ENCODE measurements at places on chromosomes 1 and 21.

DNA sequence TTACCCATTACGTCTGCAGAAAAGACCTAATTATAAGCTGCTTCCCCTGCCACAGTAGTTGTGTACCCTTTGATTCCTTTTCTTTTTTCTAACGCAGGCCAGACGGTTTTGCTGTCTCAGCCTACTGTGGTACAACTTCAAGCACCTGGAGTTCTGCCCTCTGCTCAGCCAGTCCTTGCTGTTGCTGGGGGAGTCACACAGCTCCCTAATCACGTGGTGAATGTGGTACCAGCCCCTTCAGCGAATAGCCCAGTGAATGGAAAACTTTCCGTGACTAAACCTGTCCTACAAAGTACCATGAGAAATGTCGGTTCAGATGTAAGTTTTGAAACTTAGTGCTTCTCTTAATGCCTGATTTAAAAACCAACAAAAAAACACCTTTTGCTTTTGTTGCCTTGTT is 35.8 kb downstream of the ATF6 start:
- no peak for DNase-seq

GRCh38 chr1:92940541-92940940 is 20.7 kb downstream of the DIPK1A start:
- no peak for DNase-seq

DNA sequence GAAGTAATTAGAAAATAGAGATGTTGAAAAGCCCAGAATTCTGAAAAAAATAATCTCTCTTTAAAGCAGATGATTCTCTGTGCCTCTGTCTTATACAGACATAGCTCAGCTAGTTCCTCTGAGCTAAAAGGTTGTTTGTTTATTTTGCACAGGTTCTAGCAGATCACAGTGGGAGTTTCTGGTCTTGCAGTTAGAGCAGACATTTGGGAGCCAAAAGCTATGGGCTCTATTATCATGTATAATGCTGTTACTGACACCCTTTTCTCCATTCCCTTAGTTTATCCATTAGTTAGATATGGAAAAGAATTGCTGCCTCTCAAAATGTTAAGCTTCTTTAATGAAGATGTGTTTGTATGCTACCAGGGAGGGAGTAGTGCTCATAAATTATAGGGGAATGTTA is 20.5 kb upstream of the CD55 start:
- DNase-seq = no peak

DNA sequence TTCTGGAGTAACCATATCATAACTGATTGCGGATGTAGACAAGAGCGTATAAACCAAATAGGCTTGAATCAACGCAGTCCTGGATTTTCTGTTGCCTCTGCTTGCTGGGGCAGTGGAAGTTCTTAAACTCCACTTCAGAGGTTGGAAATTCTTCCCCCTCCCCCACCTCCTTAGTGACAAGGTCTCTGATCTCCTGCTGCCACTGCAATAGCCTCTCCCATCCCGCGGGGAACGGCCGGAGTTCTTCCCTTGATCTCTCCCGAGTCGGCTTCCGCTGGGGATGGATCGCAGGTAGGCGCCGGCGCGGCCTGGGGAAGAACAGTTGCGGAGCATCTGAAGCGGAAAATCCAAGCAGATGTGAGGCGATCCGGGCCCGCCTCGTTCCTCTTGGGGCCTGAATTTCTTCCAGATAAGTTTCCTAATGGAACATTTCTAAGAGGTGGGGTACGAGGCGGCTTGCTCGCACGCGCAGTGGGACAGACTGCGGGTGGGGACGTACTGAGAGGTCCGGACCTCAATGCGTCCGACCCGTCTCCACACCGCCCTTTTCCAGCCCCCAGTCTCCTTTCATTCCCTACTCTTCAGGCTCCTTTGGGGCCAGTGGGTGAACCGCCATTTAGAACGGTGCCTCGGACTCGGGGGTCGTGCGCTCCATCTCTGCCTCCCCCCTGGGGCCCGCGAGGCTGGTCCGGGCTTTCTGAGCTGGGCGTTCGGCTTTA is 3.1 kb upstream of the SIM2 start:
- DNase-seq = no peak

GRCh38 chr1:160307118-160307791 is 22.3 kb upstream of the PEX19 start:
- DNase-seq = no peak

- DNase-seq = no peak
Observed at GRCh38 chr1:77948841-77949424, 29.9 kb downstream of the FUBP1 start.

DNA sequence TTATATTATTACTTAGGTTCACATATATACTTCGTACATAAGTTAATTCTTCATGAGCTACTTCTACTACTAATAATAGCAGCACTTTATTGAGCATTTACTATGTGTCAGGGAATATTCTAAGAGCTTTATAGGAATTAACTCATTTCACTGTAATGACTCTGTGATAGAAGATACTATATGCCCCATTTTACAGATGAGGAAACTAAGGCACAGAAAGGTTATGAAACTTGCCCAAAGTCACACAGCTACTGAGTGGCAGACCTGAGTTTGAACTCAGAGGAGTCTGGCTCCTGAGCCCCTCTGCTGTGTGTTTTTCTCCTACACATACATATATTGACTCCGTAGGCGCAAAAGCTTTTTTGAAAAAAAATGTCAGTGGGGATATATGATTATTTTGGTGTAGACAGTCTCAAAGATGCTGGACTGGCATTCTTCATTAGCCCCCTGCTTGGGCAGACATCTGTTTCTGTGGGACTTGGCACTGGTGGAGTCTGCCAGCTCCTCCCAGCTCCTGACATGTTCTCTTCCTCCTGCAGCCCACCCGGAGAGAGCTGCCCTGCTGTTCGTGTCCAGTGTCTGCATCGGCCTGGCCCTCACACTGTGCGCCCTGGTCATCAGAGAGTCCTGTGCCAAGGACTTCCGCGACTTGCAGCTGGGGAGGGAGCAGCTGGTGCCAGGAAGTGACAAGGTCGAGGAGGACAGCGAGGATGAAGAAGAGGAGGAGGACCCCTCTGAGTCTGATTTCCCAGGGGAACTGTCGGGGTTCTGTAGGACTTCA is 70.9 kb downstream of the TCP10L start:
- no peak for DNase-seq

- no peak for DNase-seq
Observed at GRCh38 chr1:106043971-106044370, 1012.5 kb upstream of the PRMT6 start.

DNA sequence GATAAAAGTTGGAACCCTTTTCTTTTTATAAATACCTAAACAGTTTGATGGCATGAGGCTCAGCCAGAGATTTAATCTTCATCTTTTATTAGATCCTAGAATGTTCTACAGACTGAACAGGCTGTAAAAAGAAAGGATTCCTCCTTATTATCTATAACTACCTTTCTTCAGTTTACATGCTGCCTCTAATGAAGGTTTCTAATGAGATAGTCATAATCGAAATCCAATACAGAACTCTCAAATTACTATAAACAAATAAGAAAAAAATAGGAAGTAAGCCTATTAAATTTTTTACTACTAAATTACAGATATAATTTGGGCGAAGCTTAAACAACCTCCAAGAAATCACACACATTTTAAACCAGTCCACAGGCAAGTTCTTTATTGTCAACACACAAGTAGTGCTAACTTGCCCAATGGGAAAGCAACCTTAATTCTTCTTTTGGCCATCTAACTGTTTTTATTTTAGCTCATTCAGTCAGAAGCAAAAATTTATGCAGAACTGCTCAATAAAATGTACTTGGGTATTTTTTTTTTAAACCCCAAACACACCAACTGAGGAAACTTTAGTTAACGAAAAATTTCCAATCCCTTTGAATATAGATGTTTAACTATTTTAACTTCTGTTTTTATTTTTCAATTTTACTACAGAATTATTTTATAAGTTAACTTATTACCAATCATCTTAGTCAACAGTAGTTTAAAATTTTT is 4.8 kb downstream of the WDR26 start:
- DNase-seq = no peak

DNA sequence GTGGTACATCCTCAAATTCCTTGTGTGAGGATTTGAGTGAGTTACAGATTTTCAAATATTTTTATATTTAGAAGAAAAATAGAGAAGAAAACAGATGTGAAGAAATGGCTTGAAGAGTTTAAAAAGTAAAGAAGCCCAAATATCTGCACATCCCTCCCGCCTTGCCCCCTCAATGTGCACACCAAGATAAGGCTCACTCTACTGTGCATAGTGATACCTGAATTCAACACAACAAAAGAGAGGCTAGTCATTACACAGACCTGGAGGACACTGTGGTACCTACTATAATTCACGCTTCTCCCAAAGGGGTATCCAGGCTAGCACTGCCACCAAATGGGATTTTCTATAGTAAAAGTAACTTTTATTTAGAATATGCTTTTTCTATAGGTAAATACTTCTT is 44.0 kb upstream of the SYT2 start:
- DNase-seq = no peak

DNA sequence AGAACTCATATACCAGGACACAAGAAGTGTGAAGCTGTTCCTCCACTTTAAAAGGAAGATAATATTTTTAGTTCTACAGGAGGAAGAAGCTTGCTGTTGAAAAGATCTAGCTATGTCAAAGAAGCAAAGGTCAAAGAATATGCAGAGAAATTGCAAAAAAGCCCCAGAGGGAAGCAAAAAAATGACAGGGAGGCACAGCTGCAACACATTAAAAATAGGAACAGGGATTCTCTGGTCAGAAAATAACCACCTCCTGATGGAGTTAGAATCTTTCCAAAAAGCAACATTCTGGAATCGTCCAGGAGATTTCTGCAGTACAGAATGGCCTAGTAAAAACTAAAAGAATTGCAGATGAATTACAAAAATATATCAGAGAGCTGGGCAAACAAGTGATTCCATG is 238.9 kb upstream of the PRMT6 start:
- no peak for DNase-seq

GRCh38 chr1:15702722-15703550 is 18.8 kb downstream of the PLEKHM2 start:
- DNase-seq = no peak

- no peak for DNase-seq
Observed at GRCh38 chr1:233620065-233620464, 6.2 kb downstream of the KCNK1 start.

- DNase-seq = no peak
Observed at GRCh38 chr1:41118645-41119044, 97.1 kb upstream of the SLFNL1 start.

DNA sequence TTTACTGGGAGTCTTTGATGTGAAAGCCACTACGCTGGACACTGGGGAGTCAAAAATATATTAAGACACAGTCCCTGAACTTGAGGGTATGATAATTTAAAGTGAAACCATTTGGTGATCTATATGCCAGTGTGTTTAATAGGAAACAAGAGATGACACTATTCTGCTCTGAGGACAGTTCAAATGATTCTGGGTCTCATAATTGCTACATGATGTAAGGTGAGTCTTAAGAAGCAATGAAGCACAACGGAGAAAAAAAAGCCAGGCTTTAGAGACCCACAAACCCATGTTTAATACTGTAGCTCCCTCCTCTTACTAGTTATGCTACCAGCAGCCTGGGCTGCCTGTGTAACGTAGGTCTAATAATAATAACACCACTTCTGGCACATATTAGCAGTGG is 14.2 kb upstream of the LRRC8D start:
- DNase-seq = no peak

DNA sequence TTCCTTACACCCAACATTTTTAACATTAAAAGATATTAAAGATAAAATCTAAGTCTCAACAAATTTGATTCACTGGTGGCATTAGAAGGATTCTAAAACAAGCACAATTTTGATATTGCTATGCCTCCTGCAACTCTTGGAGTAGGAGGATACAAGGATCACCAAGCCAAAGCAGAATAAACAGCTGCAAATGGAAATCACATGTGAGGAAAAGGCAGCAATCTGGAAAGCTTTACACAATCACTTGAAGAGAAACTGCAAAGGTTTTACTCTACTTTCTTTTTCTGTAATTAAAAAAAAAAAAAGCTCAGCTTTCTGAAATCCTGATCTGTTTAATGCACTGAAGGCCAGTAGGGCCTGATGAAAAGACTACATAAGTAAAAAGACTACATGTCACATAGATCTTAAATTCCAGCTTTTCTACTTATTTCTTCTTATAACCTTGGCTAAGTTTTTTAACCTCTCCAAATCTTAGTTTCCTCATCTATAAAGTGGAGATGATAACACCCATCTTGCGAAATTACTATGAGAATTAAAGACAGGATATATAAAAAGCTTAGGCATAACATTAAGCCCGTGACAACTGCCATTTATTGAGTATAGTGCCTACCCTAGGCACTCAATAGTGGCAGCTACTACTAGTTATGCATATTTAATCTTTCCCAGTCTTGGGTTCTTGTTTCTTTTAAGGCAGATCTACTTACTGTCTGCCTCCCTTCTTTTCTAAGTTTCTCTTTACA is 73.5 kb downstream of the EPS15 start:
- no peak for DNase-seq

DNA sequence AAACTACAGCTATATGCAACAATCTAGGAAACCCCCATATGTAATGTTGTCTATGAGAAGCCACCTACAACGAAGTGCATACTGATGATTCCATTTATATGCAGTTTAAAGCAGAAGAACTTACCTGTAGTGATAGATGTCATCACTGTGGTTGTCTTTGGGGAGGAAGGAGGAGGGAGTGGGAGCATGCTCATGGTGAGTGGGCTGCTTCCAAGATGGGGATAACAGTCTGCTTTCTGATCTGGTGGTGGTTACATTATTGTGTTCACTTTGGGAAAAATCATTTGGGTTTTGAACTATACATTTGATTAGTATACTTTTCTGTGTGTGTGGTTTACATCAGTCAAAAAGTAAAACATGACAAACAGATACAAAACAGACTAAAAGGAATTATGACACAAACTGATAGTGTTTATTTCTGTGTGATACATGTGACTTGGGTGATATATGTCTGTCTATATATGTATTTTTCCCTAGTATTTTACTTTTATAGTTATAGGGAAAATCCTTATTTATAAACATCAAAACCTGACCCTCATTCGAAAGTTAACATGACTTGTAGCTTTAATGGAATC is 184.7 kb downstream of the VPS13D start:
- DNase-seq = no peak

DNA sequence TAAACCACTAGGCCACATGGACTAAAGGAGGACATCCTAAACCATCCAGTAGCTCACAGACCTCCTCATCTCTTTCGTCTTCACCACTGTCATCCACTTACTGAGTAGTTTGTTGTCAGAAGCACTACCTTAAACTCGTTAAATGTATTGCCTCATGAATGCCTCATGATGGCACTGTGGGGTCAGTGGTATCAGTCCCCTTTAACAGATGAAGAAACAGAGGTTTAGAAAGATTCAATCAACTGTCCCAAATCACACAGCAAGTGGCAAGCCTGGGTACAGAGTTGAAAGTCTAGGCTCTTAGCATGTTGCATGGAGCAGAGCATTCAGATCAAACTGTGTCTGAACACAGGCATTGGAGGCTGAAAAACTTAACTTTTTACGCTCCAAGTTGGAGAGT is 183.6 kb upstream of the KIAA0040 start:
- no peak for DNase-seq

DNA sequence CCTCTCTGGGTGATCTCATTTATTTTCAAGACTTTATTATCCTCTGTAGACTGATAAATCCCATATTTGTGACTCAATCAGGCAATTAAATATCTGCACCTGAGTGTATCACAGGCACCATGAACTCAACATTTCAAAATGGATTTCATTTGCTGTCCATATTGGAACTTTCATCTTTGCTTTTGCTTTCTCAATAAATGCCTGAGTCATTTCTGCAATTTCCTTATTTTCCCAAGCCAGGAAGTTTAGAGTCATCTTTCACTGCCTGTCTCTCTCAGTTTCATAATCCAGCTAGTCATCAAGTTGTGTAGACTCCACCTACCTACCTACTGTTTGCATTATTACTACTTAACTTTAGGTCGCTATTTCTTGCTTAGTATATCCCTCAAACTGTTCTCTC is 540.9 kb downstream of the LMO4 start:
- no peak for DNase-seq
